Activated naive CD8-positive, alpha-beta T cell treated with anti-CD3 and anti-CD28 coated beads, Interleukin-2, amount 10 ng/mL, durations not matched to agents 7 days and 5 days (primary cell): ENCODE measurements at places on chromosomes 16 and 17.
A peak's percentile ranks its signal among the peaks of the same experiment; 100 is the strongest.

DNA sequence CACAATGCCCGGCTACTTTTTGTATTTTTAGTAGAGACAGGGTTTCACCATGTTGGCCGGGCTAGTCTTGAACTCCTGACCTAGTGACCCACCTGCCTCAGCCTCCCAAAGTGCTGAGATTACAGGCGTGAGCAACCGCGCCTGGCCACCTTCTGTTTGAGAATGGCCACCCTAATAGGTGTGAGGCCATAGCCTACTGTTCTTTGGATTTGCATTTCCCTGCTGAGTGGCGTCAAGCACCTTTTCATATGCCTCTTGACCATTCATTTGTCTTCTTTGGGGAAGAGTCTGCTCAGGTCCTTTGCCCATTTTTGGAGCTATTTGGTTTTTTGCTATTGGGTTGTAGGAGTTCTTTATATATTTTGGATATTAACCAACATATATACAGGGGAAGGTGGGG lies 276.7 kb downstream of the PARN start:
- DNase-seq = no peak

DNA sequence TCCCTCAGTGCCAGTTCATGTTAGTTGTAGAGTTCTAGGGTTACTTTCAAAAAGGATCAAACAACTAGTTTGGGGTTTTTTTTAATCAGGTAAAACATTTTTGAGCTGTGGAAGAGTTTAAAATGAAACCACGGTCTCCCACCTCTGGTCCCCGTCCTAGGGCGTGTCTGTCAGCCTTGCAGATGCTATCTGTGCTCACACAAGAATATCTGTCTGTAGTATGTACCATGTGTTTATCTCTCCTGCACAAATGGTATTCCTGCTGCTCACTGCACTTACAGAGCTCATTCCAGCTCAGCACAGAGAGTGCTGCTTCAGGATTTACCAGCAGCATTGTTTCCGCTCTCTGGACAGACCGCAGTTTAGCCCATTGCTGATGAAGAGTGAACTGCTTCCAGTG lies 38.9 kb downstream of the UBN1 start:
- DNase-seq = no peak

DNA sequence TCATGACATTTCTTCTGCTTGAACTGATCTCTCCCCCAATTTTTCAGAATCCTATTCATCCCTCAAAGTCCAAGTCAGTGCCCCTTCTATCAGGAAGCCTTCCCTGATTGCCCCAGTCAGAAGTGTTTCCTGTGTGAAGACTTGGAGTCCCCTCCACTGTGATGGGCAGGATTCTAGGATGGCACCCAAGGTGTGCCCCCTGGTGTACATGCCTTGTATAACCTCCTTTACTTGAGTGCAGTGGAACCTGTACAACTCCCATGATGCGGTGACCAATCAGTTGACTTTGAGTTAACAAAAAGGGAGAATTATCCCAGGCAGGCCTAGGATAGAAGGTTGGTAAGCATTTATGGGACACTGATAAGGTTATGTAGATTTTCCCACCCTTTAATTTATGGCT lies 23.4 kb downstream of the MYH13 start:
- no peak for DNase-seq

GRCh38 chr17:59490216-59490615 lies 75.2 kb upstream of the DHX40 start:
- DNase-seq = no peak

GRCh38 chr17:68460715-68461114 lies 3.4 kb upstream of the WIPI1 start:
- no peak for DNase-seq

DNA sequence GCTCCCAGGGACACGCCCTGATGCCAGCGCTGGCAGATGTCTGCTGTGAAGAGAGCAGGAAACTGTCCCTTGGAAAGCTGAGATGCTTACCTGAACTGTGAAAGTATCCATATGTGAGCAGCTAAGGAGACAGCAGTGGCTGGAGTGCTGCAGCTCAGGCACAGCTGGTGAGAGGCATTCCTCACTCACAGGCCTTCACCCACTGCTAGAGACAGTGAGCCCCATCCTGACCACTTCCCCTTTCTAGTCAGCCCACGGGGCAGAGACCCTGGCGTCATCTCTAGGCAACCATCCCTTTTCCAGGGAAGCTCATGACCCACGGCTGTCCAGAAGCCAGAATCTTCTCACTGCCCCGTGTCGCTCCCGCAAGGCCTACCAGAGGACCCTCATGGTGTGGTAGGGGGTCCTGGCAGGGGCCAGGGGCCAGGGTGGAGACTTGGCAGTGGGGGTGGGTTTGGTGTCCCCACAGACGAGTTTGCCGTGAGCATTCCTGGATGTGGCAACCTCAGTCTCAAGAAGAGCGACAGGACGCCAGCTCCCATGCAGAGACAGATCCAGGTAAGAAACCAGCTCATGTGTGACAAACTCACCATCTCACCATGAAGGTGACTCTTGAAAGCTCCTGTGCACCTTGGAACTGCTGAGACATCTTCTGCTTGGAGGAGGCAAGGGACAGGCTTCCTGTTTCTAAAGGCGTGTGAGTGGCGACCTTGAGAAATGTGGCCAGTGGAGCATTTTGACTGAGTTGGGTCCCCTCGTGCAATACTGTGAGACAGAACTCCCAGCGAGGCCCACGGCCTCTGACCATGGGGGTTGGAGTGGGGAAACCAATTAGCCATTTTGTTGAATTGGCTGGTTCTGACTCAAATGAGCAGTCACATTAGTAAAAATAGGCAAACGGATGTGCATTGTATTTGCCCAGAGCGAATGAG lies at the start of gene SCIMP:
Gene SCIMP (minus strand): TSS at position 216 of the 932 bp plus-strand sequence. CDS start 105 bp downstream, at position 111.
- DNase-seq = no peak

DNA sequence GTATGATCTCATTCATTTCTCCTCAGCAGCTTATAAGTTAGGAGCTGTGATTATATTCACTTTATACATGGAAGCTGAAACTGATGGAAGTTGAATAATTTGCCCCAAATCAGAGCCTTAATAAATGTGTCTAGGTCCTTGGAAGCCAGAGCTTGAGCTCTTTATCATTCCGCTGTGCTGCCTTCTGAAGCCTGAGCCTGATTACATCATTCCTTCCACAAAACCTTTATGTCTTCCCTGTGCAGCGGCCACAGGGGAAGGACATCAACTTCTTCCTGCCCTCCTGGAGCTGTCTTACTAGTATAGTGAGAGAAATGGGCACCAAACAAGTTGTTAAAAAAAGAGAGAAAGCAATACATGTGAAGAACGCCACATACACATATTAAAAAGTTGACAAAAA lies 6.8 kb downstream of the TNRC6C start:
- DNase-seq = no peak

DNA sequence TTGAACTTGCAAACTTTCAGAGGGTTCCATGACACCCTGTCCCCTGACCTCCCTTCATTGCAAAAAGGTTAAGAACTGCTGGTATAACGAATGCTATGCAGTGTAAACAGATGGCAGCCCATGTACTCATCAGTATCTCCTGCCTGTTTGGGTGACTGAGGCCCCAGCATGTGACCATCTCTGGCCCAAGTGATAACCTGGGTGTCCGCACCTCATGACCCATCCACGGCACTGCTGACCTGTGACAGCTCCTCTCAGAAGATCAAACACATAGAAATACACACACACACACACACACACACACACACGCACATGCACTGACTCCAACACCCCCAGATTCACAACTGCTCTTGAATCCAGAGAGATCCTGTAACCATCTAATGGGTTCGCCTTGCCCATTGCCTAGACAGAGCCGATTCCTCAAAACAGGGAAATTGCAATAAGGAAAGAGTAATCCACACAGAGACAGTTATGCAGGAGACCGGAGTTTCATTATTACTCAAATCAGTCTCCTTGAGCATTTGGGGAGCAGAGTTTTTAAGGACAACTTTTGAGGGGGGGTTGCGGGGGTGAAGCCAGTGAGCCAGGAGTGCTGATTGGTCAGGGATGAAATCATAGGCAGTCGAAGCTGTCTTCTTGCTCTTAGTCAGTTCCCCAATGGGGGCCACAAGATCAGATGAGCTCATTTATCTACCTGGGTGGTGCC lies 11.3 kb upstream of the PHOSPHO1 start:
- DNase-seq = no peak

DNA sequence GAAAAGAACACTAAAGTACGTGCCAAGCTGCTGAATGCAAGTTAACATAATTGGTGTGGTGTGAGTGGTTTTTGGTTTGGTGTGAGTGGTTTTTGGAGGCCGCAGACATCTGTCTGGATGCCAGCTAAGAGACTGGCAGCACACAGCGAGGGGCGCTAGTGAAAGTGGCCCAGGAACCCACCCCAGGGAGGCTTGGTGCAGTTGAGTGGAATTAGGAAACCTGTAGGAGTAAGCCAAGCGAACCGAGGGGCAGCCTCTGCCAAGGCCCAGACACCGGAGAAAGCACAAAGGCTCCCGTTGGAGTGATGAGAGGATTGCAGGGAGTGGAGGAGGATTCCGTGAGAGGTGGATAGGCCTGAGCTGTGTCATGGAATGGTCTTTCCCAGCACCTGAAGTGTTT lies 24.6 kb upstream of the SLC5A11 start:
- DNase-seq = no peak

- DNase-seq = no peak
Measured at GRCh38 chr17:73348018-73348828, 36.4 kb upstream of the CDC42EP4 start.

DNA sequence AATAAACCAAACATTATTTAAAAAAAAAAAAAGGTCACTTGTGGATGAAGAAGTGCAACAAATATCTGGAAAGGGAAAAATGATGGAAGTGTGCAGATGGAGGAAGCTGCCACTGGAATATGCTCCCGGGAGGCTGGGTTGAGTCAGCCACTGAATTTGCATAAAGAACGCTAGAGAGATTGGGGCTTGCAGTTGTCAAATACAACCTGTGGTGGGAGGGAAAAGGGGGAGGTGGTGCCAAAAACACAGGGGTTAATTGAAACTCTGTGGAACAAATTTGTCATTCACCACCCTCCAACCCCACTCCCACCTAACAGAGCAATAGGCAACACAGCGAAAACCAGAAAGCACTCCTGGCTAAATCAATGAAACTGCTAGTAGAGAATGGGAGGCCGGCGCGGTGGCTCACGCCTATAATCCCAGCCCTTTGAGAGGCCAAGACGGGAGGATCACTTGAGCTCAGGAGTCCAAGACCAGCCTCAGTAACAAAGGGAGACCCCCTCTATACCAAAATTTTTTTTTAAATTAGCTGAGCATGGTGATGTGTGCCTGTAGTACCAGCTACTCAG lies 37.6 kb upstream of the RPL38 start:
- no peak for DNase-seq

GRCh38 chr16:22961206-22961605 lies 147.2 kb downstream of the HS3ST2 start:
- no peak for DNase-seq

- no peak for DNase-seq
Measured at GRCh38 chr17:65753348-65753747, 191.9 kb upstream of the AXIN2 start.

DNA sequence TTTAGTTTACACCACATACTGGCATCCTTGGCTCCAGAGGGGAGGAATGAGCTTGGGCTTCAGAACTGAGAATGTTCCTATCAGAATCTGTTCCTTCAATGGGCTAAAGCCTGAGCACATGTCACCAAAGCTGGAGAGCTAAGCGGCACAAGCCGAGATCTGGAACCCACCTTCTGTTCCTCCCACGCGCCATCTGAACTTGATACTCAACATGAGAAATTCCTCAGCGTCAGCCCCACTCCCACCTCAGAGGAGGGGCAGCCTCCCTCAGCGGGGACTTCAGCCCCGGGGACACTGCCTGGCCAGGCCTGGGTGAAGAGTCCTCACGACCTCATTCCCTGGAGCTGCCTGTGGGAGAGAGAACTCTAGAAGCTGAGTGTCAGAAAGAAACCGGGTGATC lies 22.8 kb upstream of the SLC47A1 start:
- DNase-seq = no peak

DNA sequence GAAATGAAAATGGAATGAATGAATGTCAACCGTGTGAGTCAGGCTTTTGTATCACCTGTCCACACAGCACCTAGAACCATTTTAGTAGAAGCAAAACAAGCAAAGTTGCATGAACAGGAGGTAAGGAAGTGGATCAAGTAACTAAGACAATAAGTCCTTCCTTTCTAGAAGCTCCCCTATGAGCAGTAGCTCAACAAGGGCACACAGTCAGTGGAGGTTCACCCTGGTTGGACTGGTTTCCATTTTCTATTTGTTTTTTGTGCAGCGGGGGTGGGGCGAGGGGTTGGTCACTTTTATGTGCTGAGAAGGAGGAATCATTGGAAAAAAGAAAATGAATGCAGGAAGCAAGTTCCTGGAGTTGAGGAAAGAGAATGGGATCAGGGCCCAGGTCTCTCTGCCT lies 4.0 kb upstream of the HSBP1 start:
- DNase-seq = no peak

DNA sequence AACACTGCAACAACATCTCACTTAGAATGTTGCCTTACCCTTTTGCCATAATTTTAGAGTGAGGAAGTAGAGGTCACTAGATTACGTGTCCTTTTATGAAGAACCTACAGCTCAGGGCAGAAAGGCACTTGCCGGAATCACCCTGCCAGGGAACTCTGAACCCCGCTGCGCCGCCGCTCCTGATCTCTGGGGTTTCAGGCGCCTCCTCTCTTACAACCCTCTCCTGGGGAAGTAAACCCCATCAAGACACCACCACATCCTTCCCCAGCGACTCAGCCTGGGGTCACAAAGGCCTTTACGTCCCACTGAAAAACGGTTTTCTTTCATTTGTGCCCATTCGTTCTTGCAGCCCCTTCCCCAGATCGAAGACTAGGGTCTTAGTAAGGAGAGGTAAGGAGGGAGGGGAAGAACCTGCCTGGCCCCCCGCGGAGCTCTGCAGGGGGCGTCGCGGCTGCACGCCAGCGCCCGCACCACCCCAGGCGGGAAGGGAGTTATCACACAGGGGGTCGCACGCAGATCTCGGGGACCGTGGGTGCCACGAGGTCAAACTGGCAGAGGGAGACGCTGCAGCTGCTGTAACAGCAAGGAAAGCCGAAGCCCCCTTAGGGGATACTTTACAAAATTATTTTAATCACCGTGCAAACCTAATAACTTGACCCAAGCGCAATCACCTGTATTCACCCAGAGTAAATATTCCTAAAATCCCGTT lies 1.0 kb upstream of the HLF start:
- DNase-seq = peak; percentile 37

GRCh38 chr17:80032614-80033171 lies 3.0 kb downstream of the TBC1D16 start:
- DNase-seq = no peak

DNA sequence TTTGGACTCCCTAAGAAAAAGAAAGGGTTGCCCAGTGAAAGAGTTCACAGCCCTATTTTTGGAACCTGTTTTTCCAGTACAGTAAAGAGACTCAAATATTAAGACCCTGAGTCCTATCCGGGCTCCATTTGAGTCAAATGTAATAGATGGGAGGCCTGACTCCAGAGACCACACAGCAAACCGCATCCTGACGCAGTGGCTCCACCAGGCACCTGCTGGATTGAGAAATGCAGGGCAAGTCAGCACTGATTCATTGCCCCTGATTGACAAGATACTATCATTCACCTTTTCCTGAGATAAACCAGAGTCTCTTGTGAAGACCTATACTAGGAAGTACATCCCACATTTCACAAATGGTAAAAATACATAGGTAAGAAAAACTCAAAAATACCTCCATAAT lies 715.7 kb upstream of the SOX9 start:
- no peak for DNase-seq

GRCh38 chr16:46785076-46785845 lies 37.1 kb upstream of the MYLK3 start:
- no peak for DNase-seq

- no peak for DNase-seq
Measured at GRCh38 chr17:67942810-67943209, 53.5 kb downstream of the C17orf58 start.
